ENCODE measurements at places on chromosomes 2 and 18. TPM values are rescaled to one million over a fixed set of nuclear protein-coding genes. Genes with fewer than 3 reads are reported as not detected.

Gene ST8SIA5
- 0.44 TPM for total RNA-seq

Gene RAD51AP2
- total RNA-seq = 0.24 TPM

DNA sequence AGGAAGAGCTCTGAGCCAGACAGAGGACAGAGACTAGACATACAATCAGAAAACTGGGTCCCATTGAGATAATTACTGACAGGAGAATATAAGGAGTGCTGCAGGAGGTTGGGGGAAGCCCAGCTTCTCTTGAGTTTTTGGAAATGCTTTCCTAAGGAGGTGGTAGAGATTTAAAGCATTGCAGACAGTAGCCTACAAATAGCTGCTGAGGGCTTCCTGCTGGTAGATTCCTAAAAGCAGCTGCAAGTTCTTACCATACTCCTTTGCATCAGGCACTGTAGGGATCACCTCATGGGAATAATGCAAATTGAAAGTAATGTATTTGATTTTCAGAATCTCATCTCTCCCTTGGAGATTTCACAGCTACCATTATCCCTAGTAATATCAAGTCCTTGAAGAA is 902.6 kb upstream of the GCFC2 start:
- DNase-seq = no peak

DNA sequence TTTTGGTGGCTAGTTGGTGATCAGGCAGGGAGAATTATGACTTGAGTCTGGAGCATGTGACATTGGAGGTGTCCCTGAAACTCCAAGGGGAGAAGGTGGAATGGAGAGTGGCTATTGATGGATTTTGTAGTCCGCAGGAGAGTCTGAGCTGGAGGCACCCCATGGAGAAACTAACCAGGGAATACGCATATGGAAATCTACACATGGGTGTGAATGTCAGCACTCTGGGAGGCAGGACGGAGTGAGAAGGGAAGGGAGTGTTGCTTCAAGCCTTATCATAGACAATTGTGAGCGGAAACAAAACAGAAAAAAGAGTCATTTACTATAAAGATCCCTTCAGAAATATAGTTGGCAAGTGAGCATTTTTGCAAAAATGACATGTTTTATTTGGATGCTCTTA is 667 bp upstream of the SCYGR4 start:
- no peak for DNase-seq

Gene DUSP2
- 7.2 TPM for total RNA-seq

DNA sequence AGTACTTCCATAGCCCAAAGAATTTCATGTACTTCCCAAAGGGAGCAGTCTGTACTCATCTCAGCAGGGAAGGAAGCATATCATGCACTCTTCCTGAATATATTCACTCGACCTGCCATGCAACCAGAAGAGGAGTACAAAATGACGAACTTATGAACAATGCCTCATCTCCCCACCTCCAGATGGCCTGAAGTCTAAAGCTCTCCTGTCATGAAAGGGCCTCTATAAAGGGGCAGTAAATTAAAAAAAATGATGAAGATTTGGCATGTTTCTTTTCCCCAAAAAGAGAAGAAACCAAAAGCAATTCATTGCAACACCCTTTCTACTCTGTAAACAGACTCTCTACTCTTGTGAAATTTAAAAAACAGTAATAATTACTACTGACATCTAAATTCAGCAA is 1601.1 kb downstream of the LRP1B start:
- no peak for DNase-seq
